ENCODE measurements at places on chromosomes 7 and 10.

DNA sequence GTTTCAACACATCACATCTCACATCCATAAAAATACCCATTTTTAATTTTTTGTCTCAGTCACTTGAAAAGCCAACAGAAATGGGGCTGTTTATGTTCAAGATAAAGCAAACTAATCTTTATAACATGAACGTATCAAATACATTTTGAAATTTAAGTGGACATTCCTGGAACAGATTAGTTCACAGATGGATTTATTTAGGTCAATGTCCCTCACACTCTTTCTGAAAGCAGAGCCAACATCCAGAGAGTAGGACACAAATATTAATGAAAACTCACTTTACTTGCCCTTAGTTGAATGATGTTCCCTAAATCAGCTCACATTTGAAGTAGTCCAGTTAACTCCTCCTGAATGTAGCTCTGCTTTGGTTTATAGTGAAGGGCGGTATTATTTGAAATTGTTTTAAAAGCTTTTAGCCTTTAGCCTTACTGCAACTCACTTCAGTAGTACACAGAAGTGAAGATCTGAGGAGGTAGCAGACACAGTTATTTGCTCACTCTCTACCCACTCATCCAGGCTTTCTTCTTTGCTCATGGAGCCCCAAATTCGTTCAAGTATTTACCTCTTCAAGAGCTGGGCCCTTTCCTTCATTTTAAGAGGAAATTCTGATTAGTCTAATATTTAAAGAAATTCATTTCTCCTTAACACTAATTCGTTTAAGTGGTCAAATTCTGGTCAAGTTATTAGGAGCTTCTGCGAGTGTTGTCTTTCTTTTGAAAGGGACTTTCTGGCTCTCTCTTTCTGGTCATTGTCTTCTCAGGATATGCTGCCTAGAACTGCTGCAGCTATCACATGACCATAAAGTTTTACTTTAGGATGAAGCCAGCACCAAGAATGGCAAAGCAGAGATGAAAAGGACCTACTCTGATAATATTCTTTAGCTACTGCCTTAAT lies 180.6 kb upstream of the AGR3 start:
- no peak for DNase-seq

DNA sequence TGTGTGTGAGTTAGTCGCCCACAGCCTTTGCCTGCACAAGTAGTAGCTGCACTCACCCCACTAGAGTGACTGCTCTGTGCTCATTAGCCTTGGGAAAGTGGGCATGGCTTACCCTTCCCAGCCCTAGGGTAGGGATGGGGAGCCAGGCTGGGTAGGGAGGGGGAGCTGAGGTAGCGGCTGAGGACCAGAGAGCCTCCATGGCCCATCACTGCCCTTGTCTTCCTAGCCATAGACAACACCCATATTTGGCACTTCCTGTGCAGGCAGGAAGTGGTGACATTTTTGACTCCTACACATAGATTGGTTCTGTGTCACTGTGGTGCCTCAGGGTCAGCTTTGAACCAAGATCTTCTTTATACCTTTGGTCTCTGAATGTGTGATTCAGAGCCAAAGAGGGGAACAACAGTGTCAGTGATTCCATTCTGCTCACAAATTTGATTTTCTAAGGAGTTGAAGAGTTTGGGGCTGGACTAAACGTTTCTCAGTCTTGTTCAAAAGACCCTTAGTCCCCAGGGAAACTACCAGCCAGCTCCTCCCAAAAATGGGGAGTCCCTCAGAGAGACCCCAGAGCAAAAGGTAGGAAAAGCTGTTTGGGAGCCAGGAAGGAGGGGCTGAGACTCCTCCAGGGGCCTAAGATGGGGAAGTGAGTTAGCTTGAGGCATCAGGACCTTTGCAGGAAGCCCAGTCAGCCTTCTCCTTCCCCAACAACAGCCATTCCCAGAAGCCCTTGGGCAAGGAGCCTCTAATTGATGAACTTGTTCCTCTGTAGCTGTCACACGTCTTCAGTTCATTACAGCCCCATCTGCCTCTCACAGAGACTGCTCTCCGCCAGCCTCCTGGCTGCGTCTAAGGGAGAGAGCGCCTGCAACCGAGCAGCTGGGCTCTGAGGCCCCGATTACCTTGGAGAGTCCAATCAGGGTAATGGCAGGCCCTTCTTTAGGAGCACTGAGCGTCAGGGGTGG lies 135.0 kb downstream of the CDH23 start:
- DNase-seq = peak; percentile 51

DNA sequence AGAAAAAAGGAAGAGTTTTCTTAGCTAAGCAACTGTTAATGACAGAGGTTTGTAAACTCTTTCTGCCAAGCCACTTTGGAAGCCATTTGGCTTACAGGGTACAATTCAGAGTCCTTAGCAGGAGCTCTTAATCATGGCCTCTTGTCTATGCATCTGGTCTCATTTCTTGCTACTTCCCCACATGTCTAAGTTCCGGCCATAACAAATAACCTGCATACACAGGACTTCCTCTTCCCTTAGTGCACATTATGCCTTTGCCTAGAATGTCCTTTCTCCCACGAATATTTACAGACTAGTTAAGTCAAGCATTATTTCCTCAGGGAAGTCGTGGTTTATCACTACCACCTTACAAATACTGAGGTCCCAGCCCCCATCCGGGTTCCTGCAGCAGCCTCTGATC lies 8.6 kb upstream of the UPF2 start:
- peak; percentile 57 for DNase-seq

DNA sequence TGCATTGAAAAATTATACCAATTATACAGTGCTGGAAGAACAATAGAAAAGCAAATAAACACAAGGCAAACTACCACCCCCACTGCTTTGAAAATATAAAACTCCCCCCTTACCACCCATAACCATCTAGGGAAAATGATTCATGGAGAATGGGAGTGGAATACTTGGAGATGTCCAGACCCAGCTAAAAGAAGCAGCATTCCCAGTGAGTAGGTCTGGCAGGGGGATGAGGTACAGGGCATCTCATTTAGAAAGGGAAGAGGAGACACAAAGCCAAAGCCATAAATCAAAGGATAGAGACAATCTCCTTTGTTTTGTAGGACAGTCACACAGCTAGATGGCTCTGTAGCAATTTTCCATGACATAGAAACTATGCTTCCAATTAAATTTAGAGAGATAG lies 36.0 kb upstream of the DGKI start:
- DNase-seq = no peak

GRCh38 chr7:4851459-4852422 lies 10.1 kb downstream of the PAPOLB start:
- no peak for DNase-seq

- DNase-seq = no peak
These were observed 10.6 kb upstream of the DNMBP start for GRCh38 chr10:100020142-100020885.

- peak; percentile 19 for DNase-seq
These were observed 7.4 kb upstream of the CYCS start for GRCh38 chr7:25132430-25132829.

- no peak for DNase-seq
These were observed 50.3 kb downstream of the FAM53B start for GRCh38 chr10:124693801-124694416.

DNA sequence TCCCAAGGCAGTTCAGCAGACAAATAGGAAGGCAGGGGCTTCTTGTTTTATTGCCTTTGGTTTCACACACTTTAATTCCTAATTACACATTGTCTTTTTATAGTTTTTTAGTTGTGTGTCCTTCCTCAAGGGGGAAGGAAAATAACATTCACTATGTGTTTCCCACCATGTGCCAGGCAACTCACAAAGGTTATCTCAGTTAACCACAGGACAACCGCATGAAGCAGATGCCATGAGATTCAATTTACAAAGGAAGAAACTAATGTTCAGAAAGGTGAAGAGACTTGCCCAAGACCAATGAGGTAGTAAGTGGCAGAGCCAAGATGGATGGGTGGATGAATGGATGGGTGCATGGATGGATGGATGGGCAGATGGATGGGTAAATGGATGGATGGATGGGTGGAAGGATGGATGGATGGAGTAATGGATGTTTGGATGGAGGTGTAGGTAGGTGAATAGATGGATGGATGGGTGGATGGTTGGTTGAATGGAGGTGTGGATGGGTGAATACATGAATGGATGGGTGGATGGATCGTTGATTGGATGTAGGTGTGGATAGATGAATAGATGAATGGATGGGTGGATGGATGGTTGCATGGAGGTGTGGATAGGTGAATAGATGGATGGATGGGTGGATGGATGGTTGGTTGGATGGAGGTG lies 77.9 kb downstream of the ARHGAP22 start:
- no peak for DNase-seq

DNA sequence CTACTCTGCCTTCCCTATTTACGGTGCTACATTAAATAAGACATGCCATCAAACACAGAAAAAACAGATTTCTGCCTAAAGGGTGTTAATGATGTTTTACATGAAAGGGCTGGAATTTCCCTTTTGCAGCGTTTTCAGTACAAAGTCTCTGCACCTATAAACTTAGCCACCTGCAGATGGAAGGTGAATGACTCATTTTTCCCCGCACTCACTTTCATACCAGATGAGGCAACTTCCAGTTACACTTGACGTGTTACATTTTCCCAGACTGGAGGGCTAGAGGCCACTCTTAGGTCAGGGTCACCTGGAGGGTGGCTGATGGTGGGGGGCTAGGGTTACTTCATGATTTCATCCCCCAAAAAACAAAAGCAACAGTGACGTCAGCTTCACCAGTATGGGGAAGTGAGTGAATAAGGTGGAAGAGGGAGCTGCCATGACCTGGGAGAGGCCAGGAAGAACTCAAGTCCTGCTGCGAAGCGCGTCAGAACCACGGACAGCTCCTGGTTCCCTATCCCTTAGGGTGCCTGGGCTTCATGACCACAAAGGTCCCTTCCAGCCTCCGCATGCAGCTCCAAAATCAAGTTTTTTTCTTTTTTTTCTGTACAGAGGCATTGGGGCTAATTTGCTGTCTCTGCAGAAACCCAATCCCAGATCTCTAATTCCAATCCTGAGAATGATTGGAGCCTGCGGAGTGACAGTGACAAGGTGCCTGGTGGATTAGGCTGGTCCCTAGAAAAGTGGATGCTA lies 94.0 kb downstream of the ADARB2 start:
- DNase-seq = no peak

- peak; percentile 85 for DNase-seq
These were observed 157.9 kb downstream of the ARID5B start for GRCh38 chr10:62059217-62059920.

DNA sequence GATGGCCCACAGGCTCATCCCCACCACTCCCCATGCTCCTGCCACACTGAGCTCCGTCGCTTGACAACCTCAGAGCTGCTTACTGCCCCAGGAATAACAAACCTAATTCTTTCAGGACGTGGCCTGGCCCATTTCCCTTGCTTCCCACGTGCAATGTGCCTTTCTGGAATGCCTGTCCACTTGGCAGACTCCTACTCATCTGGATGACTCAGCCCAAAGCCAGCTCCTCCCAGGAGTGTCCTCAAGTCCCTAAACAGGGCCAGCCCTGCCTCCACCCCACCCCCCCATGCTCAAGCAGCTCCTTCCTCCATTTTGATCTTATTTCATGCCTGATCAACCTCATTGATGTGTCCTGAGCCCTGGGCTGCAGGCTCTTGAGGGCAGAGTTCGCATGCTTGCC lies 164.9 kb upstream of the RNF32 start:
- no peak for DNase-seq

DNA sequence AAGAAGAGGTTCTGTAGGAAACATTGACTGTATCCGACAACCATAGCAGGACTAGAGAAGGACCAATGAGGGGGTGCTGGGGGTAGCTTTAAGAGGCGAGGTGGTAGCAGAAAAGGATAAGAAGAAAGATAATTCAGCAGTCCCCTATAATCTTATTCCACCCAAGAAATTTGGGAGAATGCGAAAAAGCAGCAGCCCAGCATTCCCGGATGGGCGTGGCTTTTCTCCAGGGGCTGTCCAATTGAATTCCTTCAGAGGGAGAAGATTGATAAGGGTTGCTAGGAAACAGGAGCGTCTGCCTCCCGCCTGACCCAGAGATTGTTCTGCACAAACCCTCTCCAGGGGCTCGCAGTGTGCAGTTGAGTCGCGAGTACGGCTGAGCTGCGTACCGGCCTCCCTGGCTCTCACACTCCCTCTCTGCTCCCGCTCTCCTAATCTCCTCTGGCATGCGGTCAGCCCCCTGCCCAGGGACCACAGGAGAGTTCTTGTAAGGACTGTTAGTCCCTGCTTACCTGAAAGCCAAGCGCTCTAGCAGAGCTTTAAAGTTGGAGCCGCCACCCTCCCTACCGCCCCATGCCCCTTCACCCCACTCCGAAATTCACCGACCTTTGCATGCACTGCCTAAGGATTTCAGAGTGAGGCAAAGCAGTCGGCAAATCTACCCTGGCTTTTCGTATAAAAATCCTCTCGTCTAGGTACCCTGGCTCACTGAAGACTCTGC lies at the start of gene GRM3:
Gene GRM3, plus strand, starts transcription at position 349 of the 721 bp plus-strand sequence. CDS start 121,237 bp downstream, outside the sequence.
- DNase-seq = no peak

- no peak for DNase-seq
These were observed 142.4 kb upstream of the SAMD8 start for GRCh38 chr10:74969093-74969492.

DNA sequence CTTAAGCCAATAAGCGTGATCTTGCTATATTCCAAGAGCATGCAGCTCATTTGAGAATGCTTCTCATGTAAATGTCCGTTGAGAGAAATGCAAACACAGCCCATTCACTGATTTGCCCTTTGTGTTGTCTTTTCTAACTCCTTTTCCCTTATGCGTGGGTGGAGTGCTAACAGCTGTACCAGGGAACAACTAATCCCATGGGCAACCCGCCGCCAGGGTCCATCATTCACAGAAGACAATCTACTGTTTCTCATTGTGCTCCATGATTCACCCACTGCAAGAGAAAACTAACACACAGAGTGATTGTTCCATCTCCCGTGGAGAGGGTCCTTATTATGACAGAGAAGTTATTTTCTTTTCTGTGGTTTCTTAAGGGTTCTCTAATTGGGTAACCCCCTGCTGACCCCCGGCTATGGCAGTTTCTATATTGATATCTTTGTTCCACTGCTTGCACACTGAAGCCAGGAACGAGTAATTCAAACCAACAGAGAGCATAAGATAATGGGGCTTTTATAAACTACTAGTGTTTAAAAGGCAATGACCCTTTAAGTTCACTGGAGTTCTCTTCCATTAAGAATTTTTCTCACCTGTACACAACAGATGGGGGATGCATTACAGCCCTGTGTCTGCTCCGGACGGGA lies 298.7 kb downstream of the BAMBI start:
- DNase-seq = no peak

DNA sequence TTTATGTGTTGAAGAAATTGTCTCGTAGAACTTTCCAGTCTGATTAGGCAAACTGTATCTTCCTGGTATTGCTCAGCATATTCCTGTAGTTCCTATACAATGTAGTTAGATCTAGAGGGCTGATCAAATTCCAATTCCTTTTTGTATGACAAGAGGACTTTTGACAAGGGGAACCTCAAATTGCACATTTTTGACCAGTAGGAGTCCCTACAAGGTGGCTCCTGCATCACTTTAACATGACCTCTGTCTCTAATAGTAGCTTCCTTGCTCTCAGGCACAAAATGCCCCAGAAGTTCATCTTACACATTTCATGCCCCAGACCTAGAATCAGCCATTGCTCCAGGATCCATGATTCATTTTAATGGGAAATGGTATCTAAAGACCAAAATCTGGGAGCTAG lies 18.7 kb downstream of the HERPUD2 start:
- DNase-seq = peak; percentile 15

- DNase-seq = no peak
These were observed 178.6 kb upstream of the LRGUK start for GRCh38 chr7:133948588-133948987.

Measured in inflammatory macrophage treated with lipopolysaccharide for 4 hours (primary cell).